ENCODE measurements at places on chromosomes 3 and 15.

GRCh38 chr3:127464642-127465041 is 125.9 kb downstream of the TPRA1 start:
- DNase-seq, result no peak
- no peaks in the 10 kb centered on the region for H3K4me1 ChIP-seq
- H3K27ac ChIP-seq, result no peak overlapping the region
- peaks cover 12% of the 10 kb centered on the region for H3K27me3 ChIP-seq
- no peaks in the 10 kb centered on the region for H3K36me3 ChIP-seq

DNA sequence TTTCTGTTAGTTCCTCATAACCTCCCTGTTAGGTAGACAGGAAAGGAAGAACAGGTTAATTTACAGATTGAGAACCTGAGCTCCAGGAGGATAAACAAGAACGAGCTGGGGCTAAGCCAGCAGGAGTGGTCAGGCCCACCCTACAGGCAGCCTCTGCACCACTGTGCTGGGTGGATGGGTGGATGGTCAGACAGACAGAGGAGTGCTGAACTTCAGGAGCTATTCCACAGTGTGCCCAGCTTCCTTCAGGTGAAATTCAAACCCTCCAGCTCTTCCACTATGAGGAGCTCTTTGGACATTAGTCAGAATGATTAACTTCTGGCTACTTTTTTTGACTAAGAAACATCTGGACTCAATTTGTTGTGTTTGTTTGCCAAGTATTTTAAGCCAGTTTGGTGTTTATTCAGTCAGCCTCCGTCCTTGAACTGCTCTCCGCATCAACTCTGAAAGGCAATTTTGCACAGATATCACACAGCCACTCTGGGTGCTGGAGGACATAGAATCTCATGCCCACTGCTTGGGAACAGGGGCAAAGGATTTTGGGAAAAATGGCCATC is 361.9 kb downstream of the CLSTN2 start:
- no peak for DNase-seq
- H3K36me3 ChIP-seq, result no peaks in the 10 kb centered on the region
- no peak overlapping the region for H3K27ac ChIP-seq
- no peak overlapping the region for H3K4me3 ChIP-seq
- H3K27me3 ChIP-seq, result peaks cover 5% of the 10 kb centered on the region

DNA sequence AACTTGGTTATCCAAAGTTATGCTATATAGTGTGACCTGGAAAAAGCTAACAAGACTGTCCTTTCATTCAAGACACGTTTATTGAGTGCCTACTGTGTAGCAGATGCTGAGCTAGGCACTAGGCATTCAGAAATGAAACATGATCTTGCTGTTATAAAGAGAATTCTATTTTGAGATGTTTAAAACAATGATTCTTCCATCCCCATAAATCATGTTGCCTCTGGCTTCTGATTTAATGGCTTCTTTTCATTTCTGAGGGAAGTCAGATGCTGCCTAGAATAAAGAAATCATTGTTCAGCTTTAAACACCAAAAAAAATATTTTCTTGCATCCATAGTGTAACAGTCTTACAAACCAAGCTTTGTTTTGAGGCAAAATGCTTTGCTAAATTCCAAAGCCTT is 620.9 kb upstream of the UBE2E2 start:
- no peak for DNase-seq
- no peaks in the 10 kb centered on the region for H3K27me3 ChIP-seq
- no peak overlapping the region for H3K27ac ChIP-seq
- H3K4me1 ChIP-seq, result no peaks in the 10 kb centered on the region
- no peaks in the 10 kb centered on the region for H3K36me3 ChIP-seq

- H3K27ac ChIP-seq, result no peak overlapping the region
- no peak overlapping the region for H3K4me3 ChIP-seq
- no peak for DNase-seq
These were observed 261.2 kb downstream of the SHOX2 start for GRCh38 chr3:157844800-157845565.

GRCh38 chr3:157376603-157377300 is 59.9 kb upstream of the PTX3 start:
- no peaks in the 10 kb centered on the region for H3K36me3 ChIP-seq
- no peak for DNase-seq
- no peak overlapping the region for H3K27ac ChIP-seq

DNA sequence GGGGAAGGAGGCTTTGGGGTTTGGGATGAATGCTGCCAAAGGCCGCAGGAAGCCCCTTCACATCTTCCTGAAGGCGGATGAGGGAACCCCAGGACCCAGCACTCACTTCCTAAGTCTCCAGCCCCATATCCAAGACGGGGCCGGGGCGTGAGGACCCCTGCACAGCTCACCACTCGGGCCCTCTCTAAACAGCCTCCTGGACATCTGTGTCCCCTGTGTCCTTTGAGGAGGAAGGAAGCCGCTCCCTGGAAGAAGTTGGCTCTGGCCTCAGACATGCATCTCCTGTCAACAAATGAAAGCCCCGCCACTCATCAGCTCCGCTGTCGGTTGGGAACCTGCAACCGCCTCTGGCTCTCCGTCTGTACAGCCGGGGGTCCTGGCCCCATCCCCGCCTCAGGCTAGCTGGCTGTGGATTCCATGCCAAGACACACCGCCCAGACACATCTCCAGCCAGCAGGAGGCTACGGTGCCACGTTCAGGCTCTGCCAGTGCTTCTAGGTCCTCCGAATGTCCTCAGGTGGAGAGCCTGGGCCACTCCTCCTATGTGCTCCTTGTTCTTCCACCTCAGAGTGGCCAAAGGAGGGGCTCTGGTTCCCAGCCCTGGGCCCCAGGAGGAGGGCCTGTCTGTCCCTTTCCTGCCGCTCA is 140.0 kb upstream of the MEF2A start:
- H3K4me1 ChIP-seq, result peaks cover 57% of the 10 kb centered on the region
- H3K27ac ChIP-seq, result peak overlapping the region; percentile 60
- H3K4me3 ChIP-seq, result no peak overlapping the region
- H3K27me3 ChIP-seq, result peaks cover 2% of the 10 kb centered on the region
- no peaks in the 10 kb centered on the region for H3K36me3 ChIP-seq
